Astrocyte of the hippocampus (primary cell): ENCODE measurements at places on chromosomes 7 and 10.

DNA sequence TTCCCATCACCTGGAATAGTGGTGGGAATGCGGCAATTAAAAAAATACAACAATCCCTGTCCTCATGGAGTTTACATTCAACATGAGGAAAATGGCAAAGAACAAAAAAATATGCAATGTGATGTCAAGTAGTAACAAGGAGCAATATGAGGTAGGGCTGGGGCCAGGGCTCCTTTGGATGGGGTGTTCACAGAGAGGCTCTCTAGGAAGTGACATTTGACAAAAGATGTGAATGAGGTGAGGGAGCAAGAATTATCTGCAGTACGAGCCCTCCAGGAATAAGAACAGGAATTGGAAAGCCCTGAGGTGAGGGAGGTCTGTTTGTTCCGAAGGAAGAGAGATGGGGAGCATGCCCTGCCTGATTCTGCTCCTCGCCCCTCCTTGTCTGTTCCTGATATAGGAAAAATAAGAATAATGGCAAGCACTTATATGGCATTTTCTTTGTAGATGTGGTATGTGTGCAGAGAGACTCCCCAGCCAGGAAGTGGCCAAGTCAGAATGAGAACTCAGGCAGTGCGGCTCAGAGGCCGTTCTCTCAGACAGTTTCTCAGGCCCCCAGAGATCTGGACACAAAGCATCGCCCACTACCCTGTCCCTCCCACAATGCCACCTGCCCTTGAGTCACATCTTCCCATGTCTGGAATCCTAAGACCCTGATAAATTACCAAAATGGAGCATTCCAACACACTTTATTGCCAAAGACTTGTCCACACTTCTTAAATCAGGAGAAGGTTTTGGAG lies 105.6 kb downstream of the APBB1IP start:
- no peak for DNase-seq

- peak; percentile 16 for DNase-seq
Observed at GRCh38 chr7:150879345-150879744, 27.0 kb downstream of the AOC1 start.

DNA sequence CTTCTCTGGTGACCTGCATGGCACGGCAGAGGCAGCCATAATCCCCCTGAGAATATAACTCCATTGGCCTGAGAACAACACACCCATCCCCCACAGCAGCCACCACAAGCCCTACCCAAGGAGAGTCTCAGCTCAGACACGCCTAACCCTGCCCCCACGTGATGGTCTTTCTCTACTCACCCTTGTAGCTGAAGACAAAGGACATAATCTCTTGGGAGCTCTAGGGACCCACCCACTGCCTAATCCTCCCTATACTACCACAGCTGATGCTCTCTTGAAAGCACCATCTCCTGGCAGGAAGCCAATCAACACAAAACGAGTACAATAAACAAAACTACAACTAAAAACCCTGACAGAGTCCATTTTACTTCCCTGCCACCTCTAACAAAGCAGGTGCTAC lies 30.7 kb upstream of the HPSE2 start:
- no peak for DNase-seq

DNA sequence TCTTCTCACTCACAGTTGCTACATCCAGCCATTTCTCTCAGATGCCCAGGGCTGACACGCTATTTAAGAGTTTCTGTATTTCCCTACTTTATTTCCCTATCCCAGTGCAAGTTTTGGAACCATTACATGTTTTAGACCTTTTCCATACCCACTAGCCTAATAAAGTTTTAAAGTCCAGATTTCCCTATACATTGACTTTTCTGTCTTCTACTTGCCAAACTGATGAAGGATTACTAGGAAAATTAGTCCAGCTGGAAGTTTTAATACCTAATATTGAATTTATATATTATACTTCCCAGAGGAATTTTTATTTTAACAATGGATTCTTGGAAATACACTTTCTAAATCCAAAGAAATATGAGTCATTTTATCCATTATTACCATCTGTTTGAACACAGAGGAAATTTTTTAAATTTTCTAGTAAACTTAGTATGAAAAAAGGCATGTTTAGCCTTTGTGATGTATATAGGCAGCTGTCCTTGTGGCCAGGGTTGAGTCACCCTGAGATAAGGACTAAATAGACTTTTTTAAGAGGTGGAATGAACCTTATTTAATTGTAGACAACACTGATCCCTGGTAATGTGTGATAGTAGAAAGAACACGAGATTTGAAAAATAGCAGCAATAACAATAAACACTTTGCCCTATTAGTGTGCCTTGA lies 205.0 kb downstream of the TFEC start:
- DNase-seq: peak; percentile 40

DNA sequence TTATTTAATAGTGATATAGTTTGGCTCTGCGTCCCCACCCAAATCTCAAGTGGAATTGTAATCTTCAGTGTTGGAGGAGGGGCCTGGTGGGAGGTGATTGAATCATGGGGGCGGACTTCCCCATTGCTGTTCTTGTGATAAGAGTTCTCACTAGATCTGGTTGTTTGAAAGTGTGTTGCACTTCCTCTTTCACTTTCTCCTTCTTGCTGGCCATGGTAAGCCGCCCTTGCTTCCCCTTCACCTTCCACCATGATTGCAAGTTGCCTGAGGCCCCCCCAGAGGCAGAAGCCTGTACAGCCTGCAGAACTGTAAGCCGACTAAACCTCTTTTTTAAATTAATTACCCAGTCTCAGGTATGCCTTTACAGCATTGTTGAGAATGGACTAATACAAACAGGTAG lies 101.4 kb downstream of the MTPAP start:
- DNase-seq: no peak

DNA sequence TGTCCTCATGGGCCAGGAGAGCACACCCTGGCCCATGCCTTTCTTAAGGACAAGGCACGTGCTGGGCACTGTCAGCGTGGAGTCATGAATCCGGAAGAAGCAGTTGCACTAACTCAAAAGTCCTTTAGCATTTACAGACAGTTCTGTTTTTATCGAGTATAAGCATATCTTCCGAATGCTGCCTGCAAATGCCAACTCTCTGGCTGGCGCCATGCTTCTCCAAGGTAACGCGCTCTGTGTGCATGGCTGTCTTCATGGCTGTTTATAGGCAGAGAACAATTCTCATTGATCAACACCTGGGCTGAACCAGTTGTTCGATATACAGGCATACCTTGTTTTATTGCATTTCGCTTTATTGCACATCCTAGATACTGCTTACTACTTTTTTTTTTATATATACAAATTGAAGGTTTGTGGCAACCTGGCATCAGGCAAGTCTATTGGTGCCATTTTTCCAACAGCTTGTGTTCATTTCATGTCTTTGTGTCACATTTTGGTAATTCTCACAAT lies 28.0 kb upstream of the ZNRF2 start:
- no peak for DNase-seq

GRCh38 chr10:51357170-51357569 lies 282.9 kb downstream of the PRKG1 start:
- DNase-seq: no peak

DNA sequence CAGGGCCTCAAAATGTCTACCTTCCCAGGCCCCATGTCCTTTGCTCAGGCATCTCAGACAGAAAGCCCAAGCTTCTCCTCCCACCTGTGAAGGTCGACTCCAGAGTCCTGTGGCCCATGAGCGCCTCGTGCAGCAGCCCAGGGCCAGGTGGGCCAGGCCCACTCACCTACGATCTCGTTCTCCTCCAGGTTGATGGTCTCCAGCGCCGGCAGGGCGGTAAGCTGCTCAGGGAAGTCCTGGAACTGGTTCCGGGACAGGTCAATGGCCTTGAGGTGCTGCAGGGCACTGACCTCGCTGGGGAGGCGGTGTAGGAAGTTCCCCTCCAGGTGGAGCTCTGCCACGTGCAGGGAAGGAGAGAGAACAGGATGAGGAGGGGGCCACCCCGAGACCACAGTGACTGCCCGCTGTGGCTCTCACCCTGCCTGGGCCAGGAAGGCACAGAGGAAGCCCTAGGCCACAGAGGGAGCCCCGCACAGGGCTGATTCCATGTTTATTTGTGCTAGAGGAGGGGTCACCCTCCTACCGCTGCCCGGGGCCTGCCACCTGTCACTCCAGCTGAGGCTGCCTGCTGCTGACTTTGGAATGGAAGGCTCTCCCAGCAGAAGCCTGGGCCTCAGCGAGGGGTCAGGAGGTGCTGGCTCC lies 40.0 kb upstream of the NPFFR1 start:
- no peak for DNase-seq

- DNase-seq: no peak
Observed at GRCh38 chr10:130048081-130048480, 62.5 kb downstream of the C10orf143 start.

GRCh38 chr7:158821171-158822031 lies 7.9 kb downstream of the ESYT2 start:
- DNase-seq: peak; percentile 52

DNA sequence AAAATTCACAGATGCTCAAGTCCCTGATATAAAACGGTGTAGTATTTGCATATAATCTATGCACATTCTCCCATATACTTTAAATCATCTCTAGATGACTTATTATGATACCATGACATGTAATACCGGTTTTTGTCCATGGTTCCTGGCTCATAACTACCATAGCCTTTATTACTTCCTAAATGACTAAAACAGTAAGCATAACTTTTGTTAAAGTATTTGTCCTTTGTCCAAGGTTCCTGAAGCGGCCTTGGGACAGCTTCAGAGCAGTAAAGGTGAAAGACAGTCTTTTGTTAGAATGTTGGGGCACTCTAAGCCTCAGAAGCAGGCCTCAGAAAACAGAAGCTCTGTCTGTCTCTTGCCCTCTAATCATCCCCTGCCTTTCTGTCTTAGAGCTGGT lies 4.0 kb downstream of the CRCP start:
- no peak for DNase-seq

GRCh38 chr7:116697761-116698160 lies 25.8 kb downstream of the MET start:
- DNase-seq: peak; percentile 68

DNA sequence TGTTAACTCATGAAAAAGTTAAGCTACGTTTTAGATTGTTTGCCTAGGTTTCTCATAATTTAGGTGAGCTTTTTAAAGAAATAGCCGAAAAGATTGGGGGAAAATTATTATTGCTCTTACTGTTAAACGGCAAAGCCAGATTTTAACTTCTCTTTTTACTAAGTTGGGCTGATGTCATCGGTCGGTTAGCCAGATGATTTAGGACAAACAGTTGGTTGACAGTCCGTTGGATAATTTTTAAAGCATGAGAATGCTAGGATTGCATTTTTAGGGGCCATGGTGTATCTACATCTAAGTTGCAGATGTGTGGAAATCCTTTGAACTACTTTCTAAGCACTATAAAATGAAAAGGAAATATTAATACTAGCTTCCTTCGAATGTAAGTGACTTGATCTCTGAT lies 280.9 kb upstream of the AKR1E2 start:
- DNase-seq: no peak

DNA sequence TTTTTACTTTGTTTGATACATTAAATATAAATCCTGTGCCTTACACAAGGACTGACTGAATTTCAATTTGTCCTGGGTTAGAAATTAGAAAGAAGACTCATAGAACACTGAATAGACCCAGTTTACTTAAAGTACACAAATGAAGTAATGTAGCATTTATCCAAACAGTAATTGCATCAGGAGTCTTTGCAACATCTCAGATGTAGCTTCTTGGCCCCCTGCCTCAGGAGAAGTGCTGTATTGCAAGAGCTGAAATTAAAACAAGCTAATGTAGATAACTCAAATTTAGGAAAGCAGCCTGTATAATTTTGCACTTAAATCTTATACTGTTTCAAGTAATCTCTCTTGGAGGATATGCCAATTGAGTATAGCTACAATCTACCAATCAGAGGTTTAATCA lies 54.3 kb upstream of the KCND2 start:
- no peak for DNase-seq

DNA sequence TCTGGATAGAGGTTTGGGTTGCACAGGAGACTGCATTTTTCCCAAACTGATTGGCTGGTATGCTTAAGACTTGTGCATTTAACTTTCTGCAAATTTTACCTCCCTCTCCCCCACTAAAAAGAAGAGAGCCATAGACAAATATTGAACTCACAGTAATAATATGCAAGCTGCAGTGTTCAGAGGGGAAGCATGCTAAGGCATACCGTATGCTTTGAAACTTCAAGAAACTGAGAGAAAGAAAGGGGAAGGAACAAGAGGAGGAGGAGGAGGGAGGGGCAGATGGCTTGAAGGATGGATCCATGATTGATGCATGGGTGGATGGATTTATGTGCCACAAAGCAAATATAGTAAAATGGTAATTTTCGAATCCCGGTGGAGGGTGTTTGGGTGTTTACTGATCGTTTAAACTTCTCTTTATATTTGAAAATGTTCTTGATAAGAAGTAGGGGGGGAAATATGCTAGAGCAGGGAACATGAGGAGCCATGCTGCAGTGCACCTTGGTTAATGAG lies 7.8 kb upstream of the KLF6 start:
- no peak for DNase-seq

DNA sequence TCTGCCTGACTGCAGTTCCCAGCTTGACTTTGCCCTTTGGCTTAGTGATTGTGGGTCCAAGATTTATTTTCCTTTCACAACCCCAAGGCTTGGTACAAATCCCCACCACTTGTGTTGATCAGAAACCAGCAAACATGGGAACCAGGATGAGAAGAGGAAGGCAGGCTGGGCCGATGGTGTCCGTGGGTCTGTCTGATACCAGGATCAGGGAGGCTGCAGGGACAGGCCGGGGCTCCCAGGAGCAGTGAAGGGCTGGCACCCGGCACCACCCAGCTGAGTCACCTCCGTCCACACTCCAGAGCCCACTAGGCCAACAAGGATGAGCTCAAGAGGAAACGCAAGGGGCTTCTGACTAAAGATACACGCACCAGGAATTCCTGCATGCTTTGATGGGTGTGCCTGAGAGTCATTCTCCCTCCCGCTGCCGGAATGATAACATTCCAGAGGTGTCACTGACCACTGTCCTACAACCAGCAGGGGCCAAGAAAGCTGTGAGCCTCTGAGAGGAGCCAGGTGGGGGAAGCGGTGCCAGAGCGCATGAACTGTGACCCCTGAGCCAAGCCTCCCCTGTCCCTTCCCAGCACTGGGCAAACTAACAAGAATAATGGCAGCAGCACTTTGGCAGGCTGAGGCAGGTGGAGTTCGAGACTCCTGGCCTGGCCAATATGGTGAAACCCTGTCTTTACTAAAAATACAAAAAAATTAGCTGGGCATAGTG lies 29.2 kb upstream of the PROSER2 start:
- DNase-seq: peak; percentile 56
